Brain (organoid and tissue), 16 donors: ENCODE measurements at places on chromosomes 5 and 9. TPM values are rescaled to one million over a fixed set of nuclear protein-coding genes. Genes with fewer than 3 reads are reported as not detected.

The INSL4 gene
- not detected for polyA plus RNA-seq

The SLC34A3 gene
- not detected for polyA plus RNA-seq

The CSF2 gene
- polyA plus RNA-seq = not detected

The IFNA13 gene
- polyA plus RNA-seq = not detected

The APC gene
- 9.2 TPM for polyA plus RNA-seq

The LECT2 gene
- polyA plus RNA-seq = not detected

The HAVCR2 gene
- 2.8 TPM for polyA plus RNA-seq

The KCNV2 gene
- not detected for polyA plus RNA-seq

The CATSPER3 gene
- 0.41 TPM for polyA plus RNA-seq

The MCCC2 gene
- 19.3 TPM for polyA plus RNA-seq

The HK3 gene
- 0.17 TPM for polyA plus RNA-seq

The TMC1 gene
- polyA plus RNA-seq = 0.29 TPM

The GARIN3 gene
- polyA plus RNA-seq = not detected

The MARVELD2 gene
- 6.6 TPM for polyA plus RNA-seq

The ASS1 gene
- 146 TPM for polyA plus RNA-seq

The QSOX2 gene
- polyA plus RNA-seq = 33.2 TPM

The TEX48 gene
- polyA plus RNA-seq = not detected
